ENCODE measurements at places on chromosomes 5 and 9.

- peak; percentile 25 for DNase-seq
These were observed 234.2 kb upstream of the MEF2C start for GRCh38 chr5:89117124-89117644.

DNA sequence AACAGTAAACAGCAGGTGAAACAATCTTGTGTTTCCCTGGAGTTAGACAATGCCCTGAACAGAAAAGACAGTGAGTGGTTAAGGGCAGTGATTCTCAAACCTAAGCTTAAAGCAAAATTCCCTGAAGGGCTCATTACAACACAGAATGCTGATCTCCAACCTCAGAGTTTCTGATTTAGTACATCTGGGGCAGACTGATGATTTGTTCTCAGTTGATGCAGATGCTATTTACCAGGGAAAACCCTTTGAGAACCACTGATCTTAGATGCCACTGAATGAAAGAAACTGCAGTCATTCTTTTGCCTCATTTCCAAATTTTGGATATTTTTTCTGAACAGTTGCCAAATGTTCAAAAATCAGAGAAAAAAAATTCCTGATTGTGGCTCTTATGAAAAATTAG lies 18.7 kb upstream of the ADAM19 start:
- DNase-seq = no peak

DNA sequence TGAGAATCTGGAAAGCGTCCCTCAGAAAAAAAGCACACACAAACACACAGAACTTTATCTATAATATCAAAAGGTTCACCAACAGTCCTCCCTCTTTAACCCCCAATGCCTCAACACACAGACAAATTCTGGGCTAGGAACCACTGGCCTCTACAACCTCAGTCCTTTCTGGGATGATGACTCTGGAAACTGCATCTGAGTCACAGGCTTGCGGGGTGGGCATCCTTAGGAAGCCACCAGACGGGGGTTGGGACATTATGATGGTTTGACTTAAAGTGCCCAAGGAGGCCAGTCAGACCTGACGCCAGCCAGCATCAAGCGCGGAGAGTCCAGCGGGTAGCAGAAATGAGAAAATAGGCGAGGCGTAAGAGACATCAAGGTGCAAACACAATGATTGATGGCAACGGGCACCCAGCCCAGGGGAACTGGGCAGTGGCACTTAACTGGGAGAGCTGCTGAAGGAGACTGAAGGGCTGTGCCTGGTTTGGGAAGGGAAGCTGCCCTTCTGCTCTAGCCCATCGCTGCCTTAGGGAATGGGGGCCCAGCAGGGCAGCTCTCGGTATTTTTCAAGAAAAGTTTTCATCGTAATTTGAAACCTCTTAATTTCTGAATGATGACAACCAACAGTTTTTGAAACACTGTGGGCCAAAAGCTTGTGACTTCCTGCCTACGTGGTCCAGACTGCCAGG lies 20.7 kb downstream of the SPRY4 start:
- no peak for DNase-seq

GRCh38 chr5:68661237-68661636 lies 432.6 kb upstream of the SLC30A5 start:
- no peak for DNase-seq

- DNase-seq = no peak
These were observed 136.7 kb downstream of the MAN2A1 start for GRCh38 chr5:109826426-109826825.

- no peak for DNase-seq
These were observed 99.9 kb downstream of the OLFM1 start for GRCh38 chr9:135187365-135187764.

- no peak for DNase-seq
These were observed 13.2 kb downstream of the TTC39B start for GRCh38 chr9:15293804-15294316.

DNA sequence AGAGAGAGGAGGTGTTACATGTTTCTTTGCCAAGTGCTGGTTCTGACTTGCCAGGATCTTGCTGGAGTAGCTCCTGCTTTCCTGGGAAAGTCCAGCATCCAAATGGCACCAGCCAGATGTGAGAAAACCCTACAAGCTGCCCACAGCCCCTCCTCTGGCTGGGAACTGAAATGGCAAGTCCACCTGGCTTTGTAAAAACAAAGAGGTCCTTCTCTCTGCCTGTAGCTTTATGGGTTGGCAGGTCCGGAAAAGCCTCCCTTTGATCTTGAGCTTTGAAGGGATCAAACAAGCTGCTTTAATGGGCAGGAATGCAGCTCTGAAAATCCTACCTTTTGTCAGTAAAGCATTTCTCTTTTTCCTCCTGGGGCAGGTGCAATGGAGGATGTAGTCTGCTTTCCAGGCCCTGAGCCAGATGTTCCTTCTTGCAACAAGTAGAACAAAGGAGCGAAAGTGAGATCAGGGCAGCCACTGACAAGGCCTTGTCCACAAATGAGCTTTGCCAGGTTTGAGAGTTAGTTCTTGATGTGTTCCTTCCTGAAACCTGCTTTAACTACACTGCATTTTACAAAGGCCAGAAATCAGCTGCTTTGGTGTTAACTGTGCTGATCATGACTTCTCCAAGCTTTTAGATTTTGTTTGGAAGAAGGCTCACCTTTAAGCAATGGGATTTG lies 456.7 kb downstream of the ZNF608 start:
- no peak for DNase-seq

GRCh38 chr5:151931260-151931659 lies 6.6 kb upstream of the GLRA1 start:
- no peak for DNase-seq

DNA sequence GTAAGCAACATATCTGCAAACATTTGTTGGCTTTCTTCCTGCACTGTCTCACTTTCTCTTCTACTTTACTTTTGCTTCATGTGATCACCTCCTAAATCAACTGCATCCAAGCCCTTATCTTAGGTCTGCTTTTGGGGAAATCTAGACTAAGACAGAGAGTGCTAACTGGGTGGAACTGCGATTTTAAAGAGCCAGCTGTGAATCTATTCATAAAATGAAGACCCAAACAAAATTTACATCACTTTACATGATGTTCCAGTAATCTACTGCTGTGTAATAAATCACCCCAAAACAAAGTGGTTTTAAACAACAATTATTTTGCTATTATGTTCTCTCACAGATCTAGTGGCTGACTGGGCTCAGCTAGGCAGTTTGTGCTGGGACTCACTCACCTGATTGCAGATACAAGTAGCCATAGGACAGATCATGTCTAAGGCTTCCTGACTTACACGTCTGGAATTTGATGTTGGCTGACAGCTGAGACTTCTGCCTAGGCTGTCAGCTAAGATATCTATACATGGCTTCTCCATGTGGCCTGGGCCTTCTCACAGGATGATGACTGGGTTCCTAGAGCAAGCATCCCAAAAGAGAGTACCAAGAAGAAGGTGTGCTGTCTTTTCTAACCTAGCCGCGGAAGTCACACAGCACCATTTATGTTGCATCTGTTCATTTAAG lies 145.1 kb upstream of the TBCA start:
- DNase-seq = no peak

GRCh38 chr9:137313956-137314560 lies 12.0 kb upstream of the NRARP start:
- no peak for DNase-seq

- no peak for DNase-seq
These were observed 20.7 kb downstream of the SKP2 start for GRCh38 chr5:36172599-36172998.

- DNase-seq = no peak
These were observed 1446.2 kb downstream of the MAT2B start for GRCh38 chr5:164951570-164951969.

GRCh38 chr9:129399634-129399990 lies 221.3 kb downstream of the C9orf50 start:
- DNase-seq = no peak

DNA sequence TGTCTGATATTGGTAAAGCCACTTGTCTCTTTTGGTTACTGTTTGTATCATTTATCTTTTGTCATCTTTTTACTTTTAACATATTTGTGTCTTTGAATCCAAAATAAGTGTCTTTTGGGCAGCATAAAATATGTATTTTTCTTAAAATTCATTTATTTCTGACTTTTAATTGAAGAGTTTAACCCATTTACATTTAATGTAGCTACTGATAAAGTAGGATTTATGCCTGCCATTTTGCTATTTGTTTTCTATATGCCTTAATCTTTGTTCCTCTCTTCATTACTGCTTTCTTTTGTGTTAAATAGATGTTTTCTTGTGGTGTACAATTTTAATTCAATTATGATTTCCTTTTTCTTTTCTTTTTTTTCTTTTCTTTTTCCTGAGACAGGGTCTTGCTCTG lies 60.9 kb downstream of the ESM1 start:
- DNase-seq = no peak

GRCh38 chr5:1832511-1833250 lies 31.5 kb downstream of the NDUFS6 start:
- DNase-seq = no peak

DNA sequence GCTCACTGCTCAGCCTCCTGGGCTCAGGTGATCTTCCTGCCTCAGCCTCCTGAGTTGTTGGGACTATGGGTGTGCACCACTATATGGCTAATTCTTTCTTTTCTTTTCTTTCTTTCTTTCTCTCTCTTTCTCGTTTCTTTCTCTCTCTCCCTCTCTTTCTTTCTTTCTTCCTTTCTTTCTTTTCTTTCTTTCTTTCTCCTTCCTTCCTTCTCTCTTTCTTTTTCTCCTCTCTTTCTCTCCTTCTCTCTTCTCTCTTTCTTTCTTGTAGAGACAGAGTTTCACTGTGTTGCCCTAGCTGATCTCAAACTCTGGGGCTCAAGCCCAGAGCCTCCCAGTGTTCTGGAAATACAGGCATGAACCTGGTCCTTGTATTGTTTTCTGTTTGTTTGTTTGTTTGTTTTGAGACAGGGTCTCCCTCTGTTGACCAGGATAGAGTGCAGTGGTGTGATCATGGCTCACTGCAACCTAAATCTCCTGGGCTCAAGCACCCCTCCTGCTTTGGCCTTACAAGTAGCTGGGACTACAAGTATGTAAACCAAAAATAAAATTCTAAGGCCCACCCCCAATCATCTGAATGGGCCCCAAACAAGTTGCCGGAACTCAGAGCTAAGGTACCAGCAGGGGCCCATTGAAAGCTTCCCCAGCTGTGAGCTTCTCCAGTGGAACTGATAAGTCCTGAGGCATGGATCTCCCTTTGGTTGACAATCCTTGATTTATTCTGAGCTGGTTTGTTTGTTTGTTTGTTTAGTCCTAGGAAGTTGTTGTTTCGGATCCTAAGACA lies 11.9 kb upstream of the BTF3 start:
- DNase-seq = no peak

DNA sequence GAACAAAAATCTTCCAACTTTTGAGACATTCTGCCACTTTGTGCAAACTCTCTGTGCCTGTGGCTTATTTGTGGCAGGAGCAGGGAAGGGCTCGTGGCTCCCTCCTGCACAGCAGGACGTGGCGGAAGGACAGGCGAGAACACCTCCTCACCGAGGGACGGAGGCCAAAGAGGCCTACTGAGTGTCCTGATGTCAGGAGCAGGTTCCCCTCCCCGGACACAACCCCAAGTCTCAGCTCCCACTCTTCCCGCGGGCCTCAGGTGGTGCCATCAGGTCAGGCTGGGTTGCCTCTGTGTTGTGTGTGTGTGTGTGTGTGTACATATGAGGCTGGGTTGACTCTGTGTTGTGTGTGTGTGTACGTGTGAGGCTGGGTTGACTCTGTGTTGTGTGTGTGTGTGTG lies 136.8 kb upstream of the LPCAT1 start:
- no peak for DNase-seq

DNA sequence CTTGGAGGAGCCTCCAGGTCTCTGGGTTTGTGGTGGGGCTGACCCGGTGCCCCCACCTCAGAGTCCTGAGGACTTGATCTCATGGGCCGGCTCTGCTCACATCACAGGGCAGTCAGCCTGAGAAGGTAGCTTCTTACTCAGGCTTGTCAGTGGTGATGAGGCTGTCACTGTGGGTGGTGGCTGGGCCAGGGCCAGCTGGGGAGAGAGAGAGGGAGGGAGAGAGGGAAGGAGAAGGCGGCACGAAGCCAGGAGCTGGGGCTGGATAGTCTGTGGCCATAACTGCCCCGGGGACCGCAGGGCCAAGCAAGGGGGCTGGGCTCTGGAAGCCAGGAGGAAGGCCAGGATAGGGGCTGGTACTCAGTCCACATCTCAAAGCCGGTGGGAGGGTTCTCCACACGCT lies 6.5 kb downstream of the NTNG2 start:
- DNase-seq = no peak

GRCh38 chr9:122309861-122310260 lies 45.2 kb downstream of the MRRF start:
- DNase-seq = no peak

DNA sequence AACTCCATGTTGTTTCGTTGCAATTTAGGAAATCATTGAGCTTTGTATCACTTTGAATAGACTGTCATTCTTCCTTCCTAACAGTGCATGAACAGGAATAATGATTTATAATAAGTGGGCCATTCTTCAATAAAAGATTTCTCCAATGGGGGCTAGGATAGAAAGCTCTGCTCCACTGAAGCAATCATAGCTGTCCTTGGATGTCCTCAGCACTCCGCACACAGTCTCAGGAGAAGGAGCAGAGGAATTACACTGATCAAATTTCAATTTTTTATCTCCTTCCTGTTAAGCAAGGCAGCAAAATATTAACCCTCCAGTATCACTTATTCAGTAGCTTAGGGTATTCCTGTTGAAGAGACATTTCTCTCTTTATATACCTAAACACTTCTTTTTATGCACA lies 532.7 kb upstream of the ST8SIA4 start:
- no peak for DNase-seq

GRCh38 chr5:113807427-113807991 lies 294.0 kb downstream of the YTHDC2 start:
- no peak for DNase-seq

- DNase-seq = no peak
These were observed 47.8 kb upstream of the SNX2 start for GRCh38 chr5:122727112-122727541.

- DNase-seq = no peak
These were observed 115.4 kb downstream of the MARCHF3 start for GRCh38 chr5:126914801-126915436.

DNA sequence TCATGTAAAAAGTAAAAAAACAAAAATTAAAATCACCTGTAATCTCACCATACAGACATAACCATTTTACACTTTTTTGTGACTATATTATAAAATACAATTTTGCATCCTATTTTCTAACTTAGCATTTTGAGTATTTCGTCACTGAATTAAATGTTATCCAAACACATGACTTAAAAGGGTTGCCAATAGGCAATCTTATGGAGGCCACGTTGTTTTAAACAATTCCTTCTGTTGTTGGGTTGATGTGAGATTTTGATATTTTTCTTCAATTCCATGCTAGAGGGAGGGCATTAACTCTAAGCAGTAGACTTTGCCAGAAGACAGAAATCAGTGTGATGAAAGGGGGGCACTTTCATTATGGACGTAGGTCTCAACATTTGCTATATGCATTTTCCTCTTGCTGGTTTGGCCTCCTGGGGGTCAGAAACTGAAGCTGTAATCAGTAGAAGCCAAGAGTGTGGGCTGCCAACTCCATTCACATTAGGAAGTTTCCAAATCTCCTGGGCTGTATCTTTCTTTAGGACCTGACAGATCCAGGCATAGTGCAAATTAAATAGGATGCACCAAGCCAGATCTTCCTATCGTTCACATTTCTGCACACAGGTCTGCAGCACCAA lies 614.2 kb upstream of the CLINT1 start:
- no peak for DNase-seq

All from foreskin melanocyte (primary cell).